Midbrain (tissue), 1 donor: ENCODE measurements at places on chromosomes 5 and 9.

GRCh38 chr5:81233080-81233634 lies at the start of gene CKMT2:
CKMT2 (plus strand) TSS chr5:81233322; CDS start chr5:81251133, 17,811 bp downstream.
- DNase-seq, result peak; percentile 35

DNA sequence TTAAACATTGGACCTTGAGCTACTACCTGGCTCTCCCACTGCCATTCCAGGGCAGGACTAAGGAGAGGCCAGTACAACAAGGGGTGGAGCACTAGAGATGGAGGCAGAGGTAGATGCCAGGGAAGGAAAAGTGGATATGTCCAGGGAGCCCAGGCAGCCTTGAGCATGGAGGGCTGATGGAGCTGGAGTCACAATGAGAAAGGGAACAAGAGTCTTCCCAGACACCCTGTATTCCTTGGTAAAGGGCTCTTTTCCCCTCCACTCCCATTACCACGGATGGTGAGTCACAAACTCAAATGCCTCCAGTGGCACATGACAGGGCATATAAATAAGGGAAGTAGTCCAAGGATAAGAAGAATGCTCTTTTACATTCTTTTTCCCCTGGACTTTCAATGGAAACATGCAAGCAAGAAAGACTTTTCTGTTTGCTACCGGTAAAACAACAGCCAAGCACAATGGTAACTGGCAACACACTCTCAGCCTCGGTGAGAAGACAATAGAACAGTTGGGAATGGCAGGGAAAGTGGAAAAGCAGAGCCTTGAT lies 16.7 kb downstream of the ERAP1 start:
- no peak for DNase-seq

DNA sequence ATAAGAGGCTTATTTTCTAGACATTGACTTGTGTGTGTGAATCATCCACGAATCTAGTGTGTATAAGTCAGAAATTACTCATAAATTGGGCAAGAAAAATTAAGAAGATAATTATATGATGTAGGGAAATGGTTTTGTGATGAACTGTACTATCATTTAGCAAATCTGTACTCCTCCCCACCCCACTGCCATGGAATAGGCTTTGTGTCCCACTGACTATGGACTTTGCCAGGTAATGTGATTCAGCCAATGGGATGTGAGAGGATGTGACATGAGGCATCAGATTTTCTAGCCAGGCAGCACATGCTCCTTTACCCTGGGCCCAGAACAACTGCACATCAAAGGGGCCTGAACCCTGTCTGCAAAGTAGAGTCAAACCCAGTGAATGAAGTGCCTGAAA lies 406.6 kb downstream of the CTNND2 start:
- no peak for DNase-seq

DNA sequence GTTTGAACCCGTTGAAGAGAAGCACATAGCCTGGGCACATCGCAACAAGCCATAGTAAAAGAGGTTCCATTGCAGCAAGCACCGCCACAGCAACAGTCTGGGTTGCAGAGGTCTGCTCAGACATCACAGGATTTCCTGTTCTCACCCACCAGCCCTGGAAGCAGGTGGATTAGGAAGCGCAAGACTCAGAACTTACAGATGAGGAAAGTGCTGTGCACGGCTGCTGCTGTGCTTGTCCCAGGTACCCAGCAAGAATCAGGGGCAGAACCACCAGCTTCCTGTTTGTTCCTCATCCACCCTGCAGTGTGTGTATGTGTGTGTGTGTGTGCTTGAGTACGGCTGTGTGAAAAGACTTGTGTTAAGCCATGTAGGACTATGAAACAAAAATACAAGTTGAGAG lies 124.7 kb upstream of the IRX2 start:
- DNase-seq, result no peak

- DNase-seq, result no peak
Observed at GRCh38 chr9:132243156-132244074, 81.6 kb downstream of the NTNG2 start.

- DNase-seq, result no peak
Observed at GRCh38 chr5:121890297-121890858, 38.7 kb downstream of the FTMT start.

- no peak for DNase-seq
Observed at GRCh38 chr5:148961261-148962199, 101.3 kb downstream of the SH3TC2 start.

- no peak for DNase-seq
Observed at GRCh38 chr5:77186652-77187370, 23.7 kb upstream of the PDE8B start.

GRCh38 chr9:108469654-108470053 lies 386.1 kb downstream of the ACTL7B start:
- DNase-seq, result no peak

- DNase-seq, result no peak
Observed at GRCh38 chr5:141392429-141393198, at the start of gene PCDHGA8. PCDHGA8 (plus strand) TSS chr5:141392633; CDS start chr5:141392814, 181 bp downstream.

DNA sequence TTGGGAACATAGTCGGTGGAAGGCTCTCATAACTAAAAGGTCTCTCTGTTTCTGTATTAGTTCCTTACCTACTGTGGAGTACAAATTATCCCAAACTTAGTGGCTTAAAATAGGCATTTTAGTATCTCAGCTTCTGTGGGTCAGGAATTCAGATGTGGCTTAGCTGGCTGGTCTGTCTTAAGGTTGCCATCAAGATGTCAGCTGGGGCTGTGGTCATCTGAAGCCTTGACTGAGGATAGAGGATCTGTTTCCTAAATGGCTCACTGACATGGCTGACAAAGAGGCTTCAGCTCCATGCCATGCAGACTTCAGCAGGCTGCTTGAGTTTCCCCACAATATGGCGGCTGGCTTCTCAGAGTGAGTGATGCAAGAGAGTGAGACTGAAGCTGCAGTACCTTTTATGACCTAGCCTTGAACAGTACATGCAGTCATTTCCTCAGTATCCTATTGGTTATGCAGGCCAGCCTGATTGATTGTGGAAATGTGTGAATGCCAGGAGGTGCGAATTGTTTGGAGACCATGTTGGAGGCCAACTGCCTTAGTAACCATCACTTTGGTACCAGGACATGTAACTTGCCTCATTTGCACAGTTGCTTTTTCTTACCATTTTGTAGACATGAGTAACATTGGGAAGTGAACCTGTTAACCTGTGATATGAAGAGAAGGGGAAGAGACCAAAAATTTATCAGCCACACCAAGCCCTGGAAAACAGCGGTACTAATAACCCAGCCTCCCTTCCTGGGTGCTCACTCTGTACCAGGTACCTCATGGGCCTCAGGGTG lies 152.8 kb upstream of the IER5L start:
- DNase-seq, result no peak

DNA sequence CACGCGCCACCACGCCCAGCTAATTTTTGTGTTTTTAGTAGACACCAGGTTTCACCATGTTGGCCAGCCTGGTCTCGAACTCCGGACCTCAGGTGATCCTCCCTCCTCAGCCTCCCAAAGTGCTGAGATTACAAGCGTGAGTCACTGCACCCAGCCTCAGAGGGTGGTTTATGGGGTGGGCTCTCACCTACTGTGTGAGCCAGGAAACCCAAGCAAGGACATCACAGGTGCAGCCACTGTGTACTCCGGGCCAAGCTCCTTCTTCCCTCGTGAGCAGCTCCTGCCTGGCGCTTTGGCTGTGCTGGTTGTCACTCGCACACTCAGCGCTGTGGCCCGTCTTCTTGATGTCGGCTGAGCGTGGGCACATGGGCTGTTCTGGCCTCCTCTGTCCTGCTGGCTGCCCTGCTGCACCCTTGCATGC lies 70.1 kb downstream of the WNK2 start:
- no peak for DNase-seq

DNA sequence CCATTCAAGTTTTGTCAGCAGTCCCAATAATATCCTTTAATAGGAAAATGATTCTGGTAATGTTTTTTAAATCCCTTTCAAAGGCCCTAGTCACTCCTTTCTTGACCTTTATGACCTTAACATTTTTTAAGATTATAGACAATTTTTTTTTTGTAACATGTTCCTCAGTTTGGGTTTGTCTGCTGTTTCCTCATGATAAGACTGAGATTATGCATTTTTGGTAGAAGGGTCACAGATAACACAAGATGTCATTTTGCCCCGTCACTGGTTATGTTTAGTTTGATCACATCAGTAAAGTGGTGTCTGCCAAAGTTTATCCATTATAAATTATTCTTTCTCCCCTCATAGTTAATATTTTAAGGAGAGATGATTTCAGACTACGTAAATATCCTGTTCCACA lies 16.0 kb upstream of the PTPDC1 start:
- DNase-seq, result no peak

DNA sequence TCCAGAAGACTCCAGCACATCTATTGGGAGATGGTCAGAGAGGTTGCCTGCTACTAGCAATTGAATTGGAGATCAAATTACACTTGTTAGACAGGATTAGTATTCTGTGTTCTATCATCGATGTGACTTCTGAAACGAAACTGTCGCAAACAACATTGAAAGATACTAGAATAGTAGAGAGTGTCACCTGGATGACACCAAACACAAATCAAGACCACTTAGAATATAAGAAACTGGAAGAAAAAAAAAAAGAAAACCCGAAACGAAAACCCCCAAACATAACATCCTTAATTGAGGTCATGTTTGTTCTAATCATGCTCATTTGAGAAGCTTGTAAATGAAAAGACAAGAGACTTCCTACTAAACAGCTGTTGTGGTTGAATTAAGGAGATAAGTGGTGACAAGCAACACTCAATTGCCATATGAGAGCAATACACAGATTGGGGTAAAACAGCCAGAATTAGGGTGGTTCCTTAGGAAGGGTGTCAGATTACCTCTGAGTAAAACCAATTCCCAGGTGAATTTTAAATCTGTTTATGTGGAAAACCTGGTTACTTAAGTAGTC lies 97.6 kb downstream of the BASP1 start:
- no peak for DNase-seq

DNA sequence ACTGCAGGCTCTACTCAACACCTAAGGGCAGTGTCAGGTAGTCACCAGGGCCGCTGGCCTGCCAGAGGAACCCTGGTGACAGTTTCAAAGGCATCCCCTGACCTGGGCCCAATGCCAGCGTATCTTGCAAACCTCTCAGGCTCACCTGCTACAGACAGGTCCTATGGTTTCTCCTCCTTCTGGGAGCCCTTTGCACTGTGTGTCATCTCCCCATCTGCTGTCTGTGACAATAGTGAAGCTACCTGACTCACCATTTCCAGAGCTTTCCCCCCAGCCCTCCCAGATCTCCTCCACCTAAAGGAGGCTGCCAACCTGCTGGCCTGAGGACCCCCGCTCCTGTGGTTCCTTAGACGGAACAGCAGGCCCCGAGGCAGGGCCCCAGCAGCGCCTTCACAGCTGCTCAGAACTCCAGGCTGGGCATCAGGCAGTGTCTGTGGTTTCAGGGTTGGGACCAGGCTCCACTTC lies 203.1 kb downstream of the FSTL4 start:
- DNase-seq, result no peak

DNA sequence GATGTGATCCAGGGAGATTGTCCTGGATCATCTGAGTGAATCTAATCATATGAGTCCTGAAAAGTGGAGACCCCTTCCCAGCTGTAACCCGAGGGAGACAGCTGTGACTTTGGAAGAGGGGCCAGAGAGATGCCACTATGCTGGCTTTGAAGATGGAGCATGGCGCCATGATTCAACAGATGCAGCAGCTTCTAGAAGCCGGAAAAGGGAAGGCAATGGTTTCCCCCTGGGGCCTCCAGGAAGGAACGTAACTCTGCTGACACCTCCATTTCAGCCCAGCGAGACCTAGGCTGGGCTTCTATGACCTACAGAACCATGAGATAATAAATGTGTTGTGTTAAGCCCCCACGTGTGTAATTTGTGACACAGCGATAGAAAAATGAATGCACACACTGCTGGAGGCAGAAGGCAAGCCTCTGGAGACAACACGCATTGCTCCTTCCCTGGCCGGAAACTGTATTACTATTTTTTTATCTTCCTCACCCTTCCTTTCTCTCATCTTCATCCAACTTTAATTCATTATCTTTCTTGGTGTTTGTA lies 16.6 kb upstream of the SARDH start:
- no peak for DNase-seq
